Stimulated activated memory B cell treated with anti-CD40 and anti-IgM and Interleukin-4, amounts not matched to agents 10 μg/mL and 1 μg/mL and 100 μg/mL, for 72 hours (primary cell): ENCODE measurements at places on chromosomes 6 and 20.

DNA sequence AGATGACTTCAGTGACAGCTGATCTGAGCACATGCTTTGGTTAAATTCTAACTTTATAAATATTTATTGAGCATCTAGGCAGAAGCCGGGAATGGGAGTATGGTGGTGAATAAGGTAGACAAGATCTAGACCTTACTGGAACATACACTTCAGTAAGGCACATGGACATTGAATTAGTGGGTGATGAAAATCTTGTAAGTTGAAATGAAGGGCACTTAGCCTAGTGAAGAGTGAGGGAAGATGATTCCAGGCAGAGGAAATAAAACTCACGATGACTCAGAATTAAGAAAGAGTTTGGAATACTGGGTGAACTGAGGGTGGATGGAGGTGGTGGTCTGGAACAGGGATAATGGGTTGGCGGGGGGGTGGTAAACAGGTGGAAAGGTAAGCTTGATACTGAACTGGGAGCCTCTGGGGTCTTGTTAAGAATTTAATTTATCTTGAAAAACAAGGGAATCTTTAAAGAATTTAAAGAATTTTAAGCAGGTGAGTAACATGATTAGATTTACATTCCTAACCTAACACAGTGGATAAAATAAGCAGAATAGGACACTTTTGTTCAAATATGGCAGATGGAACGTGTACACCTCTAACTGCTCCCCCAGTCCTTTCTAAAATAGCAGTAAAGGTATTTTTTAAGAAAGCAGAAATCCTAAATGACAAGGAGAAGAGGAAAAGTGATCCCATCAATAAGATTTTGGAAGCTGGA is 75.2 kb upstream of the ARHGAP18 start:
- no peak for ATAC-seq

- peak; percentile 96 for ATAC-seq
Measured at GRCh38 chr20:44475694-44476560, at the start of gene TTPAL. TTPAL (plus strand) TSS chr20:44475874; CDS start chr20:44480000, 4,126 bp downstream.

- ATAC-seq = peak; percentile 73
Measured at GRCh38 chr20:44615169-44615791, 32.9 kb downstream of the PKIG start.

GRCh38 chr6:24272148-24272547 is 85.7 kb downstream of the DCDC2 start:
- no peak for ATAC-seq

- no peak for ATAC-seq
Measured at GRCh38 chr6:50993941-50994720, 175.5 kb downstream of the TFAP2B start.

- ATAC-seq = no peak
Measured at GRCh38 chr6:14713008-14713960, 532.6 kb upstream of the JARID2 start.

DNA sequence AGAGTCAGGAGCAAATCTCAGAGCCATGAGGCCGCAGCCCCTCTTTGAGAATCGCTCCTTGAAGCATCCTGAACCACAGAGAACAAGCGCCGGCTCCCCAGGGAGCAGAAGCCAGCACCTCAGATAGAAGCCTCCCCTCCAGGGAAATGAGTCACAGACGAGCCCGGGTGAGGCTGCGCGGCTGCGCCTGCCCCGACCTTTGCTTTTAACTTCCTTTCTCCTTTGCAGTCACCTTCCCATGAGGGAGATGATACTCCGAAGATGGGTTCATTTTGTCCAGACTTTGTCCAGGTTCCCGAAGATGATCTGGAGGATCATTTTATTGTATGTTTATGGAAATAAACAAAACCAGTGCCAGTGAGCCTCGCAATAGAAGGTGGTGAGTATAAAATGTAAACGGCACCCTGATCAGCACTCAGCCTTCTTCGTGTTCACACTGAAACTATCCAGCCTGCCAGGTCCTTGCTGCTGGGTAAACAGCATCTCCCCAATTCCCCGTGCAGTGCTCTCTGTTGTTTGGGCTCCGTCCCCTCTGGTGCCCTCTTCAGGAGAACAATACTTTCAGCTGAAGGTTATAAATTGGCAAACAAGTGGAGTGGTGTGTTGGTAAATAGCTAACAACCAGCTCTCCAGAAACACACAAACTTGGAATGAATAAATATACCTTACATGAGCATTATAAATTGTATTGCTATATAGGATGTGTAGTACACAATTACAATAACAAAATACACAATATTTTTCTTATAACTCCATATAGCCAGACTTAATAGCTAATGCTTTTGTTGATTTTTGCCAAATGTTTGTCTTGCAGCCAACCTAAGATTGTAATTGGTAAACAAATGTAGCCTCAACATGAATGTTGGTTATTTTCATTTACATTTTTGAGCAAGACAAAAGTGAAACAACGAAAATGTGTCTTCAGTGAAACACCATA is 41.4 kb upstream of the TMEM181 start:
- peak; percentile 93 for ATAC-seq

DNA sequence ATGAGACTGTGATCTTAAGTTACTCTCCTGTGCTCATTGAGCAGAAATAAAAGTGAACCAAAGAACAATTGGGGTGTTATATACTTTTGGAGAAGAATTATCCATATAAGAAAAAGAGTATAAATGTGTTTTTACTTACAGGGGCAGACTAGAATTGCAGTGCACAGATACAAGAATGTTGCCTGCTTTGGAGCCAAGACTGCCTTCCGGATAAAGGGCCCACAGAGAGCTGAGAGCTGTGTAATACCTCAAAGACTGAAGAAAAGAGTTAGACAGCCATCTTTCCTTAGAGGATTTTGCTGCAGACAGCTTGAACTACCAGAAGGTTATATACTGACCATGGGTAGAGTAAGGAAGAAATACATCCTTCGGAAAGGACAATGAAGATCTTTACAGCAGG is 1235.5 kb upstream of the CITED2 start:
- ATAC-seq = no peak

GRCh38 chr6:139981768-139982181 is 607.3 kb upstream of the CITED2 start:
- ATAC-seq = no peak

- no peak for ATAC-seq
Measured at GRCh38 chr6:139336488-139336887, 38.0 kb downstream of the CITED2 start.

GRCh38 chr6:136031982-136032381 is 180.5 kb downstream of the PDE7B start:
- no peak for ATAC-seq

- no peak for ATAC-seq
Measured at GRCh38 chr6:21666201-21666691, 72.7 kb downstream of the SOX4 start.

- no peak for ATAC-seq
Measured at GRCh38 chr20:57080796-57081195, 185.6 kb downstream of the BMP7 start.

- ATAC-seq = no peak
Measured at GRCh38 chr6:134719911-134720310, 230.0 kb downstream of the ALDH8A1 start.

- ATAC-seq = no peak
Measured at GRCh38 chr6:3724451-3725144, 26.9 kb downstream of the PXDC1 start.

DNA sequence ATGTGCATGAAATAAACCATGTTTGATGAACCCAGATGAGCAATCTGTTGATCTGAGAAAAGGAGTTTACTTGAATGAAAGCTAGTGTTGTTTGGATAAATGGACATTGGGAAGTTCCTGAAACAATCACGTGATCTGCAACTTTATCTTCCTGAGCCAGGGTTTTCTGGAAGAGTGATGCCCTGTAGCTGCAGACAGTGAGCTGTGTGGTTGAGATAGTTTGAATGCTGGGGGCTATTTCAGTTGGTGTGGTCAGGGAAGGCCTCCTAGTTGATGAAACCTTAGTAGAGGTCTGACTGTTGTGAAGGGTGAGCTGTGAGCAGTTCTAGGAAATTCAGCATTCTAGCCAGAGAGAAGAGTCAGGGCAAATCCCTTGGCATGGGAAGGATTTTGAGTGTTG is 643.7 kb downstream of the UTRN start:
- ATAC-seq = no peak

GRCh38 chr6:61935242-61935846 is 350.7 kb downstream of the KHDRBS2 start:
- ATAC-seq = no peak

GRCh38 chr6:106048336-106048735 is 37.8 kb upstream of the PRDM1 start:
- ATAC-seq = no peak

DNA sequence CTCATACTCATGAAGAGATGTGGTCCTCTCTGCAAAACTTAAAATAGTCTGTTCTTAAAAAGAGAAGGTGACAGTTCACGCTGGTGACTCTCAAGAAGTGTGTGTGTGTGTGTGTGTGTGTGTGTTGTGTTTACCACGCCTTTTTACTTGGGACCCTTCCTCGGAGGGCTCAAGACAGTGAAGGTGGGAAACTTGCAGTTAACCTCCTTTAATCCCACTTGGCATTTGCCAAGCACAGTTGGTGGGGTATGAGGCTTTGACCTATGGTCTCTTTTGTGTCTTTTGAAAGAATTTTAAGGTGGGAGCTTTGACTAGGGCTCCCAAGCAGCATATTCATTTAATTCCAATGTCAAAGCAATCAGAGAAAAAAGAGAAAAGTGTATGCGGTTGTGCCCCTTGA is 395.8 kb downstream of the TFAP2B start:
- ATAC-seq = no peak

DNA sequence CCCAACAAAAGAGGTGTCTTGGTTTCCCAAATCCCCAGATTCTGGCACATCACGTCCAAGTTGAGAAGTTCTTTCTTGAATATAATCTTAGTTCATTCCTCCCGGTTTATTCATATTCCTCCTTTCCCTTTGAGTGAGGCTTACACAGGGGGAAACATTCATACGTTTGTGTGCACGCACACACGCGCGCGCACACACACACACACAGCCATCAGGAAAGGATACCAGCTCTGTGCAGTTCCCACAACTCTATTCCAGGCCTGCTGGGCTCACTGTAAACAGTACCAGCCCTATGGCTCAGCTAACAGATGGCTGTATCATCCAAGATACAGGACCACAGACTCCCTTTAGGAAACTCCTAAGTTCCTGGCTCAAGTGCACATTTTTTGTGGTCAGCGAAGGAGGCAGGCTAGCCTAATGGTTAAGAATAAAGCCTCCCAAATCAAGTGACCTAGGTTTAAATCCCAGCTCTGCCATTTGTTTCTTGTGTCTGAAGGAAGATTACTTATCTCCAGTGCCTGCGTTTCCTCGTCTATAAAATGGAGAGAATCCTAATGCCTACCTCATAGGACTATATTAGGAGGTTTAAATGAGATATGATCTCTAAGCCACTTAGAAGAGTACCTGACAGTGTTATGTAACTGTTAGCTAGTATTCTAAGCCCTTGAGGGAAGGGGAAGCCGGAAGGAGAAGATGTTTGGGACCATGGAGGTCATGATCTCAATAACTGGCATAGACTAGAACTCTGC is 3.7 kb upstream of the TAF8 start:
- ATAC-seq = no peak

DNA sequence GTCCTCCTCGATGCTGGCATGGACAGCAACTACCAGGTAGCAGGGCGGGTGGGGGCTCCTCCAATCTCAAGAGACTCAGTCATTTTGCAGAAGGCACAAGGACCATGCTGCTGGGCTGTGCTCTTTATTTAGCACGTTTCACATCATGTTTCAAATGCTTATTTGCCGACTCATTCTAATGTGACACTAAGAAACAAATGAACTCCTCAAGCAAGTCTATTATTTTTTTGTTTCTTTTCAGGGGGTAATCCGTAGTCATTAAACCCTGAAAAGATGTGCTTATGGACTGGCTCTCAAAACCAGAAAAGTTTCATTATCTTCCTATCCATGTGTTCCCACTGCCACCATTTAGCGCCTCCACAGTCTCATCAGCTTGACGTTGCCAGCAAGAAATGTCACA is 92.9 kb downstream of the ANKS1A start:
- no peak for ATAC-seq

- ATAC-seq = no peak
Measured at GRCh38 chr6:154550779-154551178, 40.3 kb upstream of the CNKSR3 start.

GRCh38 chr6:14055541-14055940 is 62.0 kb upstream of the CD83 start:
- ATAC-seq = no peak

- ATAC-seq = peak; percentile 83
Measured at GRCh38 chr6:25042036-25042521, 106.3 kb upstream of the RIPOR2 start.

- ATAC-seq = no peak
Measured at GRCh38 chr6:55069132-55069781, 105.1 kb upstream of the HCRTR2 start.
